ENCODE measurements at places on chromosomes 11 and 22.

- DNase-seq, result no peak
Observed at GRCh38 chr11:110850846-110851245, 138.6 kb upstream of the ARHGAP20 start.

DNA sequence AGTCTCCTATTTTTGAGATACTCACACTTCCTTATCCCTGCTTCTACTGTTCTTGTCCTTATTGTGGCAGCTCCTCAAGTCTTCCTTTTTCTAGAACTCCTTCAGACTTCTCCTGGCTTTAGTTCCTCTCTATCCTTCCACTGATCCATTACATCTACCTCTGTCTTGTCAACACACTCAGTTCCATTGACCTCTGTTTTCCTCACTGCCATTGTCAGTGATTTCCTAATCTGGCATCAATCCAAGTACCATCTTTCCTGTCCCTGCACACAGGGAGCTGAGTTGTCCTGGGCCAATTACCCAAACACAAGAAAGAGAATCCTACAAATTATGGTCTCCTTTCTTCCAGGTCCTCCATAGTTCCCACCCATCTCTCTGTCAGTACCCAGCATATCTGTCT is 27.9 kb upstream of the RIC3 start:
- no peak for DNase-seq

- DNase-seq, result no peak
Observed at GRCh38 chr11:128463371-128463829, 124.0 kb downstream of the ETS1 start.

DNA sequence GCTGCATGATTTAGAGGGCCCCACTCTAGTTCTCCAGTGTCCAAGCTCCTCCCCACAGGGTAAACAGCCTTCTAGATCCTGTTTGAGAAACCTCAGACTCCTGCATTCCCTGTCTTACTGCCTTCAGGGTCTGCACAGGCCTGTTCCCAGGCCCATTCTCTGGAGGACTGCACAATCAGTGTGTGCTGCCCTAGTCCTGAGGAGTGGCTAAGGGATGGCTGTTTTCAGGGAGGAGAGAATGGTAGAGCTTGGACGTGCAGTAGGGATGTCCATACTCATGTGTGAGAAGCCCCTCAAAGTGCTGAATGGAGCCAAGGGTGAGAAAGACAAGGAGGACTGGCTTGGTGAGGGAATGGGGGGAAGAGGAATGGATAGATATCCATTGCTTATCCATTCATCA is 103.8 kb upstream of the CCDC90B start:
- no peak for DNase-seq

- DNase-seq, result no peak
Observed at GRCh38 chr11:68432874-68433273, 27.7 kb upstream of the PPP6R3 start.

DNA sequence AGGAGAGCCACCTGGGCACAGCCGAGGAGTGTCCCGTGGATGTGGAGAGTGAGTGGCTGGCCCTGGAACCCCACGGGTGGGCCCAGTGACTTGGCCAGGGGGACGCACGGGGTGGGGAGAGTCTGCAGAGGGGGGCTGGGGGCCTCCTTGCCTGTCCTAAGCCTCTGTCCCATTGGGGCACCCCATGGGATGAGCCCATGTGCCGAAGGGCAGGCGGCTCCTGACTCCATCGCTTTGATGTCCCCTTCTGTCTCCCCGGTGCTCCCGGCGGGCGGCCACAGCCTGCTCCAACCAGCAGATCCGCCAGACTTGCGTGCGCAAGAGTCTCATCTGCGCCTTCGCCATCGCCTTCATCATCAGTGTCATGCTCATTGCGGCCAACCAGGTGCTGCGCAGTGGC is 9.4 kb downstream of the CABP7 start:
- no peak for DNase-seq

DNA sequence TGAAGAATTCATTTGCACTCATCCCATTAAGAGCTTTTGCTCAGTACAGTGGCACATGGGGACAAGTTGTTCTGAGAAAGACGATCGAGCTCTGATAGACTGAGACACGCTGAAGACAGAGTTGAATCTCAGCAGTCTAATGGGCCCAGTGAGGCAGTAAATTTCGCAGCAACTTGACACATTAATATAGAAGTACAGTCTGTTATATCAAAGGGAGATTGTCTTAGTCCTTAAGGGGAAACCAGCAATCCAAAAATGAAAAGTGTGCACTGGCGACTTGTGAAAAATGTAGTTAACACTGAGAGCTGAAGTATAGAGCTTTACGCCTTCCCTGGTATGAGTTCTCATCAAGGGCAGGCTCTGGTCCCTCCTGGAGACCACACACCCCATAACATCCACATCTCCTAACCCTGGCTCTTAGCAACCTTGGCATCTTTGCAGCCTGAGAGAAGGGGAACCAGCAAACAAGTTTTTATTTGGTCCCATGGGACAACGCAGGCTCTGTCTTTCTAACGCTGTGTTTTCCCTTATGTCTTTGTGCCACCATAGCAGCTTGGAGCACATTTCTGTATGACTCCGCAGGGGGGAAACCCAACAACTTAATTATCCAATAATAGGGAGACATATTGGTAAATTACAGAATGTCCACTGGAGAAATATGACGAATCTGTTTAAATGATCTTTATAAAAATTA is 952.5 kb downstream of the OPCML start:
- DNase-seq, result no peak

GRCh38 chr22:32395107-32395506 is 16.9 kb downstream of the RTCB start:
- DNase-seq, result no peak

DNA sequence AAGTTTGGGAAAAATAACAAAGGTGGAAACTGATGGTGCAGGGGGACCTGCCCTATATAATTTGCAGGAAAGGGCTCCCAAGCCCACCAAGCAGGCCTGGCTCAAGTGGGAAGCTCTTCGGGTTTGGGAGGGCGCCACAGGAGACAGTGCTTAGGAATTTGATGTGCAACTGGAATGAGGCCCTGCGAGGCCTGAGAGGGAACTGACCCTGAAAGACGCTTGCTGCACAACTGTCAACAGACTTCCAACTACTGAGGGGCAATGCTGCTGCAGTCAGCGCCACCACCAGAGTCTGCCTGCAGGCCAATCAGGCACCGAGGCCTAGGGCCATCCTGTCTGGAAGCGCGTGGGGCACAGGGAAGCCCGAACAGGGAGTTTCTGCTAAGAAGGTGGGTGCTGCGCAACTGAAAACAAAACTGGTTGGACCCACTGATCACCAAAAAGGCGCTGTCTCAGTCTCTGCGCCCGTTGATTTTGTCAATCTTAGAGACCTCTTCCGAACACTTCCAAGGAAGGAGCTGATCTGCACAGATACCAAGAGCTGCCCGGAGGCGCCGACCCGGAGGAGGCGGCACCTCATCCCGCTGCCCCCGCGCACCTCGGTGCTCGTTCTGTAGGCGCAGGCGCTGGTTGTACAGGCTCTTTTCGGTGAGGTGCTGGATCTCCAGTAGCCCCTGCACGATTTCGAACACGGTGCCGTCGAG is 667 bp downstream of the DGCR6L start:
- DNase-seq, result no peak

GRCh38 chr22:25959818-25960774 is 209.2 kb upstream of the SEZ6L start:
- no peak for DNase-seq

GRCh38 chr11:1892116-1892515 is 421 bp upstream of the PRR33 start:
- DNase-seq, result no peak

- no peak for DNase-seq
Observed at GRCh38 chr11:72144807-72145565, 9.5 kb downstream of the FOLR3 start.

GRCh38 chr11:128039140-128040021 is 548.0 kb downstream of the ETS1 start:
- no peak for DNase-seq

DNA sequence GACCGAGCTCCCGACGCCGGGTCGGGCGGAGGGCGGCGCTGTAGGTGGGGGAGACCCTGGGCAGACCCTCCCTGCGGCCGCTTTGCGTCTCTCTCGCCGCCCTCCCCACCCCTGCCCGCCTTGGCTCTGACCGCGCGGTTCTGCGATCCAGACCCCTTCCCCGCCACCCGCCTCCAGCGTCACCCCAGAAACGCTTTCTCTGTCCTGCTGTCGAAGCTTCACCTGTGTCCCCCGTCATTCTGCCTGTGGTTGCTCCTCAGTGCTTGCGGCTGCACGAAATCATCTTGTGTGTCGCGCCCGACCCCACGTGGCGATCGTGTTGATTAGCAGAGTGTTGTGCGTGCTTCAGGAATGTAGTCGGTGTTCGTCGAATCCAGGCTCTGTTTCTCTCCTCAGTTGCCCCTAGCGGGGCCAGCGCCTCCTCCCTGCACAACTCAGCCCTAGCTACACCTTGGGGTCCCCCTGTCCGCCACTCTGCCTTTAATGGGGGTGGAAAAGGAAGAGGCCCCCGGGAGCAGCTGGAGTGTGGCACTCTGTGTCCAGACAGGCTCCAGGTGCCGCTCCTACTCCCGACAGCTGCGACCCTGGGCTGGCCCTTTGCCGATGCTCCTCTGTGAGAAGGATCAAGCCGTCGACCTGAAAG is 851 bp downstream of the PTDSS2 start:
- DNase-seq, result no peak

DNA sequence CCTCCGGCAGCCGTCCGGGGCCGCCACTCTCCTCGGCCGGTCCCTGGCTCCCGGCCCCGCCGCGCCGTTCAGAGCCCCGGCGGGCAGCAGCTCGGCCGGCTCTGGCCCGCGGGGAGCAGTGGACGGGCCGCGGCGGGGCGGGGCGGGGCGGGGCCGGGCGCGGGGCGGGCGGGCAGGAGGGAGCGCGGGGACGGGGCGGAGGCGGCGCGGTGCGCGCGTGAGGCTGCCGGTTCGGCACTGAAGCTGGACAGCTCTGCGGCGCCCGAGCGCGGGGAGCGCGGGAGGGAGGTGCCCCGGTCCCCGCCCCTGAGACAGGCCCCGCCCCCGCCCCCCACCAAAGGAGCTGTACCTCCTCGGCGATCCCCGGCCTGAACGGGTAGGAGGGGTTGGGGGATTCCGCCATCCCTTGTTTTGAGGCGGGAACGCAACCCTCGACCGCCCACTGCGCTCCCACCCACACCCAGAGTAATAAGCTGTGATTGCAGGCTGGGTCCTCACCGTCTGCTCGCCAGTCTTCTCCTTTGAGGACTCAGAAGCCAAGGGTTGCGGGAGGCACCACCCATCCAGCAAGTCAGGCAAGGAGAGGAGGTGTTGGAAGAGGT is at the start of gene DRD2:
Gene DRD2 (minus strand): TSS at position 239 of the 602 bp plus-strand sequence. CDS start 50,747 bp downstream, outside the sequence.
- DNase-seq, result no peak

- no peak for DNase-seq
Observed at GRCh38 chr11:9263840-9264315, 1.3 kb downstream of the DENND5A start.

- DNase-seq, result no peak
Observed at GRCh38 chr11:40827116-40827515, 632.3 kb downstream of the LRRC4C start.

DNA sequence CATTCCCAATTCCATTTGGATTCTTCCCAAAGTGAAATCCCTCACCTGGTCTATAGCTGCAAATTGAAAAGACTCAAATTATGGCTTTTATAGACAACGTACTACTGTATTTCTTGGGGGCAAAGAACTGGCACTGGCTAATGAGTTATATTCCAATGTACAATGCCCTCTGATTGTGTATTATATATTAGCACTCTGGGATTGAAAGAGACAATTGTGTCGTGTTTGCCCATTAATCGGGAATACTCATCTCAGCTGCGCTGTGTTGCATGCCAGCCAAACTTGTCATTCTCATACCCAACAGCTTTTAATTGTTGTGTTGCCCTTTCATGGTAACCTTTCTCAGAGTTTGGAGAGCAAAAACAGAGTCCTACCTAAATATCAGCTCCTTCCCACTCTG is 55.0 kb upstream of the ZBTB44 start:
- no peak for DNase-seq

GRCh38 chr22:45971408-45972028 is 5.4 kb downstream of the WNT7B start:
- no peak for DNase-seq

- no peak for DNase-seq
Observed at GRCh38 chr11:112529071-112529470, 268.4 kb upstream of the PLET1 start.

DNA sequence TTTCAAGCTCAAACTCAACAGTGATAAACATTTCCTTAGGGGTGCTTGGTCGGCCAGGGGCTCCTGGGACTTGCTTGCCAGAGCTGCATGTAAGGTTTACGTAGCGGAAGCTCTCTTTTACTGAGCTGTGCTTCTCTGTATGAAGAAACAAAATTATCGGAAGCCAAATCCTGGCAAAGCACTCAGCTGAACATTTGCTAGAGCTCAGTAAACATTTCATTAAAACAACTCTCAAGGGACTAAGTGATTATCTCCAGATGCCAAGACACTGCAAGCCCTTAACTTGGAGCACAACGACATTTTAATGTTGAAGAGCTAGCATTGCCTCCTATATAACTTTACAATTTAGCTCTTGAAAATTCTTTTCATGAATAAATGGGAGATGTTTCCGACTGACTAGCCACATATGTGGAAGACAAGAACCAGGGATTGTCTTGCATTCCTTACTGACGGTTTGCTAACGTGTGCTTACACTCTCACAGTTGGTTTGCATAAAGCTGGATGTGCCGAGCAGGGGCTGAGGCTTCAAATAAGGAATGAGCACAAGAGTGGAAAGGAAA is 43.4 kb downstream of the SCUBE2 start:
- DNase-seq, result no peak

DNA sequence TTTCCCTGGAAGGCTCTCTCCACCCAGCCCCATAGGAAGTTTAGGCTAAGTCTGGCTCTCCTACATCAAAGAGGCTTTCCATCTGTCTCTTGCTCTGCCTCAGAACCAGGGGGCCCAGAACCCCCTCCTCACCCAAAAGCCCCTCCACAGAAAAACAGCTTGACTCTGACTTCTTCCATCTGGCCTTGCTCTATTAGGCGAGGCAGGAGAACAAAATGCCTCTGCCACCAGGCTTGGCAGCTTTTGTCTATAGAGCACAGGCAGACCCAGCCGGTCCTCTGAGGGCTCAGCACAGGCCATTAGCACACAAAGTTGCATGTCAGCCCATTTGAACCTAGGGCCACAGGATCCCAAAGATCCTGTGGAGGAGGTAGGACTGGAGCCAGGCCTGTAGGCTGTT is 75.7 kb upstream of the SUSD2 start:
- DNase-seq, result no peak

DNA sequence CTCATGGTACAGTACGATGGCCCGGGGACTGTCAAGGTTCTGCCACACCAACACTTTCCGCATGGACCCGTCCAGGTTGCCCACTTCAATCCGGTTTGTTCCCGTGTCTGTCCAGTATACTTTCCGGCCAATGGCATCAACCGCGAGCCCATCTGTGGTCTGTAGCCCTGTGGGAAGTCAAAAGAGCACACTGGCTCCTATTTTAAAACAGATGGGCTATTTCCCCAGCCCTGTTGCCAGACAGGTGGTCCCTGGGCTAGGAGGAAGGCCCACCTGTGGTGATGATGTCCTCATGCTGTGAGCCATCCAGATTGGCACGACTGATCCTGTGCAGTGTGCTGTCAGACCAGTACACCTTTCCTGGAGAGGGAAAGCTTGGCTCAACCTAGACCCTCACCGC is 30.4 kb upstream of the CKAP5 start:
- DNase-seq, result no peak

Measured in NCI-H1417 treated with DMSO at 0.1 percent for 48 hours (cell line).